Activated effector memory CD4-positive, alpha-beta T cell treated with Interleukin-2 at 50 U/mL for 16 hours (primary cell): ENCODE measurements at places on chromosomes 6 and 20.
A peak's percentile ranks its signal among the peaks of the same experiment; 100 is the strongest.

GRCh38 chr6:111417946-111418345 lies 65.1 kb downstream of the REV3L start:
- no peak for DNase-seq

- no peak for DNase-seq
These were observed 593.0 kb downstream of the GRIK2 start for GRCh38 chr6:101986476-101986875.

GRCh38 chr6:101534821-101535220 lies 141.3 kb downstream of the GRIK2 start:
- no peak for DNase-seq

DNA sequence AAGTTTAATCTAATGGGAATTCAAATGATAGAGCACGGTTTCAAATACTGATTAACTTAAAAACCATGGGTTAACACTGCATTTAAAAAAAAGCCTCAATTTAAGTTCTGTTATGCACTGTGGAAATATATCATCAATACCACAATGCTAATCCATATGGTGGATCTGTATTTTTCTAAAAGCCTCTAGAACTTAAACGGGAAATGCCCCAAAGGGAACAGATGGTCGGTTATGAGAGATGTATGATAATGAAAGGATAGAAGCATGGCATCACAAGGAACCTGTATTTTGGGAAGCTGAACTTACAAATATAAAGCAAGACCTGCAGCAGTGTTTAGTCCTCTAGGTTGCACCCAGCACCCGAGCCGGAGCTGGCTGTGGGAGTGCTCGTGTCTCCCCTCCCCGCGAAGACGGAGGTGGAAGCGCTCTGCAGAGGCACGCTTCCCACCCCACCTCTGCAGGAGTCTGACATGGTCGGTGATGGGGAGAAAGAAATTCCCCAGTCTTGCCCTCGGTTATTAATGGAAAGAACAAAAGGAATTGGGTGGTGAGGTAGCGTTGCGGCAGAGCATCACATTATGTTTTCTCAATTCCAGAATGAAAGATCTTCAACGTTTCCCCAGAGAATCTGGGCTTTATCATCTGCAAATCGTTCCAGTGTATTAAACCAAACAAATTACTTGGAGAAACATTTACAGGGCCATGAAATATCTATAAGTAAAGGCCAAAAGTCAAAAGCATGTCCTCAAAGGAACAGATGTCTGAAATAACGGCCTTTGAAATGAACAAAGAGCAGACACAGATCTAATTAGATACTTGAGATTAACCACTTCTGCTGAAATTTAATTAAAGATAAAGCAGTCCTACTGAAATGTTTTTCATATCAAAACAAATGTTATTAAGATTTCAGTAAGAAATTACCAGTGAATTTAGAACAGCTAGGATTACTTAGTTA lies 103.1 kb upstream of the POPDC3 start:
- no peak for DNase-seq

- DNase-seq: no peak
These were observed 1.2 kb downstream of the IRF4 start for GRCh38 chr6:392441-393390.

GRCh38 chr6:170088582-170088955 lies 202.3 kb downstream of the DLL1 start:
- peak; percentile 18 for DNase-seq

DNA sequence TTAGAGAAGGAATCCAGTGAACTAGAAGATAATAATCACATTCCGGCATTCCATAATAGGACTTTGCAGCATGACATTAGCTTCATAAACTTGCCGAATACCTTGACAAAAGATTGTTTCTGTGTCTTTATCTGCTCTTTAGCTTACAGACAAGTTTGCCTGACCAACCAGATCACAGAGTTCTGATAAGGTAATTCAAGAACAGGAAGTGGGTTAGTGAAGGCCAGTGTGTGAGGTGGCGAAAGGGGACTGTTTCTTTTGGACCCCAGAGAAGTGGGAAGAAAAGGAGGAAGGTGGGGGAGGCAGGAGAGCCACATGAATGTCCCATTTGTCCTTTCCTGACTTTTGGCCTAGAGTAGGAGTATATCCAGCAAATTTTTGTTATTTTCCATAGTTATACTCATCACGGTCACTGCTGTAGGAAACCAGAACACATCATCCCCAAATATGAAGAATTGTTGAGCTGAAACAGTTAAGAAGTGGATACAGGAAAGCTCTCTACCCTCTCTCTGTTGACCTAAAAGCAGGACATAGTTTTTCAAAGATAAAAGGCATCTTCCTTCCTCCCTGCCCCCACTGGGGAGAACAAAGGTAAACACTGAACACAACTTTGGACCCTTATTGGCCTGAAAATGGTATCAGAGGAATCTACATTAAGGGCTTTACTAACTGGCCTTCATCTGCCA lies 72.4 kb upstream of the TNFAIP3 start:
- DNase-seq: no peak

DNA sequence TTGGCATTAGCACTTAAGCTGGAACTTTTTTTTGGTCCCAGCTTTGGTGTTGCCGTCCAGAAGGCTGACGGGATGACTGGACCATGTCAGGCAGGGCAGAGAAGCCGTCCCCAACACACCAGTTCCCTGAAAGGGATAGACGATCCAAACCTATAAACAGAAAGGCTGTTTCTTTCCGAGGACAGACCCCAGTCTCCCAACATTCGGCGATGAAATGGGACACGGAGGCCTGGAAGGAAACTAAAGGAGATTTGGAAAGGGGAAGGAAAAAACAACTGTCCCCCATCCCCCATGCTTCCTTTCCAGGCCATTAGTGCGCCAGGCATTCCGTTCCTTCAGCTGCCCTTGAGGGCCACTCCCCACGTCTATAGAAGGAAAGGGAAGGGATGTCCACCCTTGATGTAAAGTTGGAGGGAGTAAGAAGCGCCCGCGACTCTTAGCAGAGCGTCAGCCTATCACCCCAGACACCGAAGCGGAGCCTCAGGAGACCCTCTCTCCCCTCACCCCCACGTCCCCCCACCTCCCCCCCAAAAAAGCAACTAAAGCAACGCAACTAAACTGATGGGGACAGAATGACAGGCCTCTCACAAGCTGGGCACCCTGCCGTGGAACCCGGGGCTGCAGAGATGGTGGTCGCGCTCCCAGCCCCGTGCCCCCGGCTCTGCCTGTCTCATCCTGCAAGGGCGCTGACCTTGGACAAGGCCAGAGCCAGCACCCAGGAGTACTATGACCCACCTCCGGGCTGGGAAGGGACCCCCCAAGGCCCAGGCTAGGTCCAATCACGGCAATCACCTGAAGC lies 638 bp downstream of the BLCAP start:
- no peak for DNase-seq

GRCh38 chr6:92121228-92121627 lies 1298.1 kb downstream of the EPHA7 start:
- no peak for DNase-seq

- DNase-seq: peak; percentile 12
These were observed 405 bp upstream of the RNF182 start for GRCh38 chr6:13924146-13924948.

- no peak for DNase-seq
These were observed 1.3 kb upstream of the RBBP8NL start for GRCh38 chr20:62428396-62429295.

- DNase-seq: no peak
These were observed 147.8 kb downstream of the ARID1B start for GRCh38 chr6:156925026-156925425.

DNA sequence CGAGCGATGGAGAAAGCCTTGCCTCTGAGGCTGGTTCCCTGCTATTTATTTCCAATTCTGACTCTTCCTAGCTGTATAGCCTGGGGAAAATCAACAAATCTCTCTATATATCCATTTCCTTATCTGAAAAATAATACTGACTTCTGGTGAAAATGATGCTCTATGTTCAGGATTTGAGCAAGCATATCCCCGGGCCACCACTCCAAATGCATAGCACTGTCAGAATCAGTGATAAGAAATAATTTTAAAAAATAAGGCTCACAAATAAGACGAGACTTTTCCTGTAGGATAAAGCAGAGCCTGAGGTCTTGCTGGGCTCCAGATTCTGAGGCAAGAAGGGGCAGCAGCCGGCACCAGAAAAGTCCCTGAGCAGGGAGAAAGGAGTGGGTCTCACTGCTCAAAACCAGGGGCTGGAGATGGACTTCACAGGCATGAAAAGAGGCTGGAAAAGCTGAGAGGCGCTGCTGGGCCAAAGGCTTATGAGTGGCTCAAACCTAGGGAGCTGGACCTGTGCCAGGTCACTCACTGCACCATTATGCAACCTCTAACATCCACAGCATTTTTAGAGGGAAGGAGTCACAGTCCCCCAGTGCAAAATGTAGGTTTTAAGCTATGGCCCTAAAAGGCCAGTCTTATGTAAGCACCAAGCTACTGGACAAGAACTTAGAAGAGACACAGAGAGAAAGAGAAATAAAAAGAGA lies 48.1 kb upstream of the SLC17A4 start:
- no peak for DNase-seq

DNA sequence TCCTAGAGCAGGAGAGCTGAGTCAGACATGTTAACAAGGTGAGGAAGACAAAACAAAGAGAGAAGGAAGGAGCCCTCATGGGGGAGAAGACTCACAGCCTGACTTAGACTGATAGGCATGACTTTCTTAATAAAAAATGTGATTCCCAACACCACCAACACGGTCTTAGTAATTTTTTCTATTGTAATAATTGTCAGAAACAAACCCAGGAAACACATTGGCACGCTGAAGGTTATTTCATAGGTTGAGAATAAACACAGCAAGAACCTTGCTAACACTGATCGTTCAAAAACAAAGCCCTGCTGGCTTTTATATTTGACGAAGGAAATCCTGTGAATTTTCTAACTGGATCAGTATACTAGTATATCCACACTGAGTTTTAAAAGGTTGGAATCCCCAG lies 286.8 kb downstream of the HACE1 start:
- DNase-seq: no peak

- no peak for DNase-seq
These were observed 406.7 kb downstream of the CD83 start for GRCh38 chr6:14524319-14524718.

DNA sequence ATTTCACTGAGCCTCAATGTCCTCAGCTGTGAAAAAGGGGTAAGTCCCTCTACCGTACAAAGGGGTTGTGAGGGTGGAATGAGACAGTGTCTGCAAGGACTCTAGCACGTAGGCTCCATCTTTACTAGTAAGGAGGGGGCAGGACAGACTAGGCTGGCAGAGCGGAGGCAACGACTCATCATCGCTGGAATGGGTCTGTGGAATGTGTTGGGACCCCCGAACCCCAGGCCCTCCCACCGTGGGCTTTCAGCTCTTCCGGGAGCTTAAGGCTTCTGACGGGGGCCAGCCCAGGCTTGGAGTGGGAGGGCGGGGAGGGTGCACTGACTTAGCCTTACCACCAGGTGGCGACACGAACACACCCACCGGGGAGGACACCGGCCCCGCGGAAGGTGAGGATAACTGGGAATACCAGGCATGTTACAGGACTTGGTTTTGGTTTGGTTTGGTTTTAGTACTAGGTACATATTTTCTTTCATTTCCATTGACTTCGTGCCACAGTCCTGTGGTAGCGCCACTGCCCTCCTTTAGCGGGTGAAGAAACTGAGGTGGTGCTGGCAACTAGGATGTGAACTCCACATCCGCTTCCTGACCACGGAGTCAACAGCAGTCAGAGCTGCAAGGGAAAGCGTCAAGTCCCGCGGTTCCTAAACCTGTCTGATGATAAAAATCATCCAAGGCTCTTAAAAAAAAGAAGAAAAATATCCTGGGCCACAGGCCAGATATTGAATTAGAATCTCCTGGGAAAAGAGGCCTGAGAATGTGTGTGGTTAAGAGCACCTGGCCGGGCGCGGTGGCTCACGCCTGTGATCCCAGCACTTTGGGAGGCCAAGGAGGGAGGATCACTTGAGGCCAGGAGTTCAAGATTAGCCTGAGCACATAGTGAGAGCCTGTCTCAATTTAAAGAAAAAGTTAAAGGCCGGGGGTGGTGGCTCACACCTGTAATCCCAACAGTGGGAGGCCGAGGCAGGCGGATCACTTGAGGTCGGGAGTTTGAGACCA lies 10.3 kb upstream of the TULP1 start:
- peak; percentile 57 for DNase-seq

GRCh38 chr20:39877788-39878187 lies 811.2 kb downstream of the MAFB start:
- DNase-seq: no peak

DNA sequence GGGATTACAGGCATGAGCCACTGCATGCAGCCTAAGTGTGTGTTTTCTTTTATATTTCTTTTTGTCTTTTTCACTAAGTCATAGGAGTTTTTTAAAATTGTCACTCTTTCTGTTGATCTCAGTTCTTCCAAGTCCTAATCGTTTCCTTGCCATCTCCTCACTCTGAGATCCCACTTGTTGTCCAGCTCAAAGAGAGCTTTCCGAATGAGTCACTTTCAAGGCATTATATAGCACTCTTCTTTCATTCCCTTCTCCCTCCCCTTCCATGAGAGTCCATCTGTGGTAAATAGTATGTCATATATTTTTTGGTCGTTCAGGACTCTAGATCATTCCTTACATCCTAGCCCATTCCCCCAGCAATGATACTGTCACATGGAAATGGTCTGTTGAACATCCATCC lies 4.3 kb downstream of the VAPB start:
- DNase-seq: no peak

DNA sequence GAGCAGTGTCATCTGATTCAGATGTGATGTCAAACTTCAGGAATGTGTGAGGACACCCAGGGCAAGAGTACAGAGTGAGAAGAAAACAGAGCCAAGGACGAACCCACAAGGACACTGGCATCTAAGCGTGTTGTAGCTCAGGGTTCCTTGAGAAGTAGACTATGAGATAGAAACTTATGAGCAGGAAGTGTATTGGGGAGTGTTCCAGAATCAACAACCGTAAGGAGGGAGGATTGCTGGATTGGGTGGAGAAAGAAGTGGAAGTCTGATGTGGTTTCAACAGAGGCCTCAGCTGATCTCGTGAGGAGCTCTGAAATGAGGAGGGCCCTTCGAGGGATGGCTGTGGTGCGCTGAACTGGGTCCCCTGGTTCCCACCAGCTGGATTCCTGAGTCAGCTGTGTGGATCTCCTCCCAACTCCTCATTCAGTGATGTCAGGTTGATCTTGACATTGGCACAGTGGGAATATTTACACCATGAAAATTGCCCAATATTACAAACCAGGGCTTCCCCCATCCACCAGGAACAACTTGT lies 25.7 kb upstream of the IGF2R start:
- DNase-seq: no peak

DNA sequence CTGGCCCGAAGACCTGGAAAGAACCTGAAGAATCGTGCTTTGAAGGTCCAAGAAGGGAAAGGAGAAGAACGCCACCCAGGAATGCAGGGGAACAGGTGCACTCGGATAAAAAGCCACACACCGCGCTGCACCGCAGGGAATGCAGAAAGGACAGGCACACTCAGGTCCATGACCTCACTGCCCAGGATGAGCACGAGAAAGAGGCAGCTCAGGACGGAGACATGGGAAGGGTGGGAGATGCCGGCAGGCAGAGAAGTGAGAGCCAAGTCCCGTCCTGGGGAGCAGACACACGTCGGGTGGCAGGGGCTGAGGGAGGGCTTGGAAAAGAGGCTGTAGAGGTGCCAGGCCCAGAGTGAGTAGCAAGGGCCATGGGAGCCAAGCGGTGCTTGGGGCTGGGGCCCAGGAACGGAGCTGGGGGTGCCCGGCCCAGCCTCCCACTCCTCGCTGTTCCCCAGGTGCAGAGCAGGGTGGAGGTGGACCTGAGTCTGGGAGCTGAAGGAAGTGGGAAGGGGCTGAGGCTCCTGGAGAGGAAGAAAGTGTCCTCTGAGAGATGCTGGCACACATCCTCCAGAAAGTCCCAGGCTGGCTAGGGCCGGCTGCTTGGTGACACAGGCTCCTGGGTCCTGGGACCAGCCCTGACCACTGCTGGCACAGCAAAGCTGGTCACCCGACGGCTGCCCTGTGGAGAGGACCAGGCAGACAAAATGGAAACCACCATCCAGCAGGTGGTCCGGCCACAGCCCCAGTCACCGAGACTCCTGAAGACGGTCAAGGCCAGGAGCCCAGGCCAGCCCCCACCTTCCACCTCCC lies 91.3 kb downstream of the PSMB1 start:
- no peak for DNase-seq
